ENCODE measurements at places on chromosomes 16 and 17. TPM values are rescaled to one million over a fixed set of nuclear protein-coding genes. Genes with fewer than 3 reads are reported as not detected.

LGALS9B gene
- not detected for total RNA-seq

SLC38A7 gene
- total RNA-seq = 14.1 TPM

MT1B gene
- total RNA-seq = not detected

SMIM22 gene
- total RNA-seq = not detected

ABR gene
- total RNA-seq = 79.1 TPM

TRAPPC1 gene
- total RNA-seq = 162 TPM

KIF18B gene
- total RNA-seq = 100 TPM

SLC47A1 gene
- not detected for total RNA-seq

FOXN1 gene
- not detected for total RNA-seq

GRCh38 chr17:77888242-77889134, 70.0 kb upstream of the TNRC6C start:
- no peak for DNase-seq

DNA sequence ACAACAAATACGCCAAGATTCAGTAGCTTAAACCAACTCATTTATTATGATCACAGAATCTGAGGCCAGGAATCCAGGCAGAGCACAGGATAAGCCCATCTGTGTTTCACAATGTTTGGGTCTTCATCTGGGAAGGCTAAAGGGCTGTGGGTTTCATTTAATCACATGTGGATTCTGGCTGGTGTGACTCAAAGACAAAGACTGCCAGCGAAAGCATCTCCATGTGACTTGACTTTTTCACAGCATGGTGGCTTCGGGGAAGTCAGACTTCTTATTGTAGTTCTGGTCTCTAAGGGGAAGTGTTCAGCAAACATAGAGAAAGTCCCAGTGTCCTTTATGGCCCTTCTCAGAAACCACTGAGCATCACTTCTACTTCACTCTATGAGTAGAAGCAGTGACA, 1014.4 kb upstream of the GOT2 start:
- DNase-seq = no peak

GRCh38 chr17:33175562-33175961, 117.5 kb downstream of the ASIC2 start:
- DNase-seq = no peak

GRCh38 chr16:55480228-55480655, 1.2 kb downstream of the MMP2 start:
- DNase-seq = no peak

DNA sequence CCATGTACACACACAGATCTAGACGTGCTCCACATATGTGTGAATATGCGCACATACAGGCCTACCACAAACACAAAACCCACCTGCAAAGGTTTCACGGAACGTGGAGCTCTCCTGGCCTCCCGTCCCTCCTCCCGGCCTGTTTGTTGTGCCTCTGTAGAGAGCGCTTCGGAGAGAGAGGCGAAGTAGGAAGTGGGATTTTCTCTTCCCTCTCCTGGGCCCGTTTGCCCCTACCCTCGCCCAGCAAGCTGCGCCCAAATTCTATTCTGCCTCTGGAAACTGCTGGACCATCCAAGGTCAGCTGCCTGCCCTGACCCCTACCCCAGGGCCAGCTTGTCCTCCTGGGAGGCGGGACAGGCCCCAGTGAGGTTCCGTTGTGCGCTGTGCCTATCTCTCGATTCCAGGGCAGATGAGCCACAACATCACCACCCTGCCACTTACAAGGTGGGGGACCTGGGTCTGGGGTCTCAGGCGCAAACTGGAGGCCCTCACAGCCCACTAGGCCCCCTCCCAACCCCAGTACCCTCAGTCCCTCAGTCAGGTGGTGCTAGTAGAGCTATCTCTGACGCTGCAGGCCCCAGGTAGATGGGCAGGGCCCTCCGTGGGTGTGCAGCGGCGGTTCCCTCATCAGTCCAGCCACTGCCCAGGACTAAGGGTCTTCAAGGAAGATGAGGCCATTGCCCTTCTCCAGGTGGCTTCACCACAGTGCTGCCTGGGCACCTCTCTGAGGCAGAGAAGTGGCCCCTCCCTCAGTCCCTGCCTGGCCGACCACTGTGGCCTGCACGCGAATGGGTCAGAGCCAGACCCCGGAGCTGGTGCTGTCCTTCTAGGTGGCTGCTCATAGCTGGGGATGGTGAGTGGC, 54.2 kb downstream of the BEAN1 start:
- DNase-seq = no peak

GRCh38 chr17:46144246-46144645, 49.0 kb downstream of the KANSL1 start:
- no peak for DNase-seq

GRCh38 chr16:9072806-9073341, 18.6 kb upstream of the HAPSTR1 start:
- DNase-seq = no peak

Measured in natural killer cell treated with Interleukin-12 subunit alpha and Interleukin-12 subunit beta and Interleukin-15 and Interleukin-18, amount 100 ng/mL, for 72 hours (primary cell).